Fibroblast of skin of right quadriceps (primary cell): ENCODE measurements at places on chromosomes 7 and 10.

- DNase-seq, result no peak
Observed at GRCh38 chr10:88889559-88890337, 9.7 kb downstream of the STAMBPL1 start.

- DNase-seq, result no peak
Observed at GRCh38 chr10:90328896-90329295, 528.9 kb downstream of the HTR7 start.

GRCh38 chr7:69104023-69104422, 494.3 kb upstream of the AUTS2 start:
- DNase-seq, result no peak

- no peak for DNase-seq
Observed at GRCh38 chr7:131546583-131547141, 9.8 kb downstream of the PODXL start.

GRCh38 chr7:75599244-75599781, 107.2 kb downstream of the SPDYE5 start:
- DNase-seq, result no peak

DNA sequence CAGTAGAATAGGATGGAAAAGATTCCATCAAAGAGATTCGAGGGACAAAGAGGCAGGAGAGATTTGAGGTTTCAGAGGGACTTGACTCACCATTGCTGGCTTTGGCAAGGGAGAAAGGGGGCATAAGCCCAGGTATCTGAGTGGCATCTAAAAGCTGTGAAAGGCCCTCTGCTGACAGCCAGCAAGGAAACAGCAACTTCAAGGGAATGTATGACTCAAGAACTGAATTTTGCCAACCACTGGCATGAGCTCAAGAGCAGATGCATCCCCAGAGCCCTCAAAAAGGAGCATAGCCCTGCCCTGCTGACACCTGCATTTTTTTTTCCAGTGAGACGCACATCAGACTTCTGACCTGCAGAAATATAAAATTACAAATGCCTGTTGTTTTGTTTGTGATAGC, 19.6 kb upstream of the ADAM12 start:
- DNase-seq, result no peak

- peak; percentile 28 for DNase-seq
Observed at GRCh38 chr10:10617686-10618085, 400.0 kb upstream of the CELF2 start.
